NCI-H510A (cell line): ENCODE measurements at places on chromosomes 5 and 9.

DNA sequence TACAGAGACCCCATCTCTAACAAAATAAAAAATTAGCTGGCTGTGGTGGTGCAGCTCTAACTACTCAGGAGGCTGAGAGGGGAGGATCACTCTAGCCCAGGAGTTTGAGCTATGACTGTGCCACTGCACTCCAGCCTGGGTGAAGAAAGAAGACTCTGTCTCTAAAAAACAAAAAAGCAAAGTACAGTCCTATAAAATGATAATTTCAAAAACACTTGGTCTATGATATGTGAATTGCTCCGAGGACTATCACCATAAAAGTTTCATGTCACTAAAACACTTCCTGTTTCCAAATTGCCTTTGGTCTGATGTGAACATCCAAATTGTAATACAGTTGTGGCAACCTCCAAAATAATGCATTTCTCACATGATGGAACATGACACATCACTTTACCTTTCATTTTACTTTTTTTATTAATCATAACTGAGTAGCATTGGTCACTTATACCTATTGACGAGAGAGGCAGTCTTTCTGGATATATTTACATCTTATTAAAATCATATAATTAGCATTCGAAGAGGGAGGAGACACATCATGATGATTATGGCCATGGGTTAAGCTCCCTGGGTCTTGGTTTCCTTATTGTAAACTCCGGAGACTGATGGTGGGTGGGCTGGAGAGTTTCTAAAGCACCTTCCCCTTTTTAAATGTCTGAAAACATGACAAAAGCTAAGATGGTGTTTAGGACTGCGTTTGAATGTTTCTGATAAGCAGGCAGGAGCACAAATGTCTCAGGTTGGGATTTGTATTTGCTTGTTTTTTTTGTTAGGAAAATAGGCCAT is 25.8 kb upstream of the CD180 start:
- DNase-seq = no peak

- DNase-seq = no peak
Observed at GRCh38 chr9:7520396-7520795, 279.2 kb downstream of the DMAC1 start.

GRCh38 chr5:62496876-62497275 is 81.7 kb upstream of the LRRC70 start:
- DNase-seq = no peak

- DNase-seq = no peak
Observed at GRCh38 chr5:174735498-174736330, 11.3 kb downstream of the MSX2 start.

DNA sequence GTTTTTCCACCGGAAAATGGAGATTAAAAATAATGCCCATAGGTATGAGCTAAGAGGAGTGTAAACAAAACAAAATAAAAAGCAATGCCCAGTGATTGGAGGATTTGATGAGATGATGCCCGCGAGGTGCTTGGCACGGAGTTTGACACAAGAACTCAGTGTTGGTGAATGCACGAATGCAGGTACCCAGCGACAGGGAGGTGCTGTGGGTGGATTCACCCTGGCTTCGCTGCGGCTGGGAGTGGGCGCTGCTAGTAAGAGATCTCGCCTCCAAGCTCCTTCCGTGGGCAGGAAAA is 526 bp upstream of the STXBP1 start:
- DNase-seq = no peak

GRCh38 chr5:42948961-42949347 is 91.2 kb downstream of the ANXA2R start:
- no peak for DNase-seq

- no peak for DNase-seq
Observed at GRCh38 chr5:32027717-32028458, 146.2 kb downstream of the GOLPH3 start.

DNA sequence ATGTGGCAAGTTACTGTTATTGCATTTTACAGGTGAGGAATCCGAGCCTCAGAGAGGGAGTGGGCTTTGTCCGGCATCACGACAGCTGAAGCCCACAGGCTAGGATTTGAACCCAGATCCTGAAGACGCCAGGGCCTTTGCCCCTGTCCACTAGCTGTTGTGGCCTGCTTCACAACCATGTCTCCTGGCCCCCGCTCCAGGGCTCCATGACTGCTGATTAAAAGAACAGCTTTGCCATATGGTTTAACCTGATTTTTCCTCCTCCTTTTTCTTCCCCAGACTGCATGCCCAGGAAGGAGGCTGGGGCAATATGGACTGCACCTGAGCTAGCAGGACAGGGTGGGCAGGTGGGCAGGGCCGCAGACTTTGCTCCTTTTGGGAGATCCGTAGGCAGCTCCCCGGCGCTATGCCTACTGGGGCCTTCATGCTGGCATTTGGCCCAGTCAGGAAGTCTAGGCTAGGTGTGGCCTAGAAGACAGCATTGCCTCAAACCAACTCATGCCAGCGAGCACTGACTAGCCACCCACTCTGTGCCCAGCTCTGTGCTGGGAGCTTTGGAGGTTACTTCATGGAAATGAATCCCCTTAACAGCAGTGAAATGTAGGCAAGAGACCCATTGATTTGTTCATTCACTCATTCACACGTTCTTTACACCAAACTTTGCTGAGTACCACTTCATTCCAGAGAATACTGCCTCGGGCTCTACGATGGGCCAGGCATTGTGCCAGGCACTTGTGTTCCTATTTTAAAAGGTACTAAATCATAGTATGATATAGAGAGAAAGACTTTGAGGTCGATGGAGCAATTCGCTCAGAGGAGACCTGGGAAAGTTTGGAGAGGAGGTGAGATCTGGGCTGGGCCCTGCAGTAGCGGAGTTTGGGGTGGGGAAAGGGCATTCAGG is 94.3 kb upstream of the CPEB4 start:
- no peak for DNase-seq

- DNase-seq = peak; percentile 81
Observed at GRCh38 chr5:16894236-16895057, 41.6 kb downstream of the MYO10 start.
